Stimulated activated CD4-positive, alpha-beta T cell treated with anti-CD3 and anti-CD28 coated beads, Interleukin-4, amount 100 ng/mL, for 1 hour (primary cell): ENCODE measurements at places on chromosomes 12 and 14.

GRCh38 chr14:58082011-58082410, 70.0 kb downstream of the ARMH4 start:
- no peak for DNase-seq

GRCh38 chr14:22878271-22879246, 4.5 kb upstream of the REM2 start:
- DNase-seq, result no peak

GRCh38 chr14:75493592-75494087, 28.6 kb upstream of the BATF start:
- DNase-seq, result no peak

- DNase-seq, result no peak
These were observed 11.3 kb downstream of the MAPK1IP1L start for GRCh38 chr14:55062517-55063351.

- no peak for DNase-seq
These were observed 34.2 kb downstream of the PTPRB start for GRCh38 chr12:70603044-70603443.

DNA sequence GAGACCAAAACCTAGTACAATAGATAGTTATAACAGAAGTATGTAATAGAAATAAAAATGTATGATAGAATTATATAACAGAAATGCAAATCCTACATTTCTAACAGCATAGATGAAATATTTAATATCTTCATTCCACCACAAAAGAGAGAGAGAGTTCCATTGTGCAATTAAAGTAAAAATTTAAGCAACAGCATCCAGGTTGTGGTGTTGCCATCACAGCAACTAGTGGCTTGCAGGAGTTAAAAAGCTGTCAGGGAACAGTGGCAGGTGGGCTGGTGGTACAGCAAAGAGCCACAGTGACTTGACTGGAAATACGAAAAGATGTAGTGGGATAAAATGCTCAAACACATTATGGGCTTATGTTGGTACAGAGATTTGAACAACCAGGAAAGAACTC, 57.1 kb upstream of the MDM1 start:
- DNase-seq, result no peak

DNA sequence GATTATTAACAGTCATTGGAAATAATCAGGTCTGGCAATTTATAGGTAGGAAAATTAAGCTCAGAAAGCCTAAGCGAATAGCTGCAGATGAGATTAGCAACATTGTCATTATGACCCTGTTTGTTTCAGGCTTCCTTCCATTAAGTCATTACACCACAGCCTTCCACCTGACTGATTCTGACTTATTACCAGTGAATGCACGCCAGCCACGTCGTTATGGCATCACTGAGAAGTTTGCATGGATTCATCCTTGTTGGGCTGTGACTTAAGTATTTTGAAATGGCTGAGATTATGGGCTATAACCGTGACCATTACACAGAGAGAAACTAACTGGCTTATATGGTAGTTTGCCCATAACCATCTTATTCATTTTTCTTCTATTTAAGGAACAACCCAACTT, 18.6 kb downstream of the RASSF8 start:
- no peak for DNase-seq

GRCh38 chr12:89878950-89879349, 170.3 kb upstream of the ATP2B1 start:
- DNase-seq, result no peak

GRCh38 chr14:91317381-91318308, 73.1 kb upstream of the GPR68 start:
- DNase-seq, result peak; percentile 80

- no peak for DNase-seq
These were observed 6.9 kb upstream of the ADSS1 start for GRCh38 chr14:104717137-104717536.

GRCh38 chr12:125263385-125263784, 198.2 kb downstream of the AACS start:
- no peak for DNase-seq

DNA sequence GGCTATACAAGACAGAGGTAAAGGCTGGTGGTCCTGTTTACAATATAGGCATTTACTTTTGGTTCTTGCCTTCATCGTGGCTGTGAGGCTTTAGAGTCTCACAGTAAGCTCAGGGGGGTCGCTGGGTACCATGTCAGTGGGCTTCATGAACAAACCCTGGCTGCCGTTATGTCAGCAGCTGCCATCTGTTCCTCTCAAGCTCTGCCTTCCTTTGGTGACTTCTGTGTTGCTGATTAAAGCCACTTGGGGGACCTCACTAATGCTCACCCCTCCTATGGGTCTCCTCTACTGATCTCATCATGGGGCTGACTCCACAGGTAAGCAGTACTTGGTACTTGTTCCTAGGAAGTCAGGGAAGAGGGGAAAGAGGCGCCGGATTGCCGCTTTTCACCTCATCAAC, 268.7 kb downstream of the TTC6 start:
- DNase-seq, result no peak

- DNase-seq, result no peak
These were observed 462 bp downstream of the SRP54 start for GRCh38 chr14:34983148-34983760.

DNA sequence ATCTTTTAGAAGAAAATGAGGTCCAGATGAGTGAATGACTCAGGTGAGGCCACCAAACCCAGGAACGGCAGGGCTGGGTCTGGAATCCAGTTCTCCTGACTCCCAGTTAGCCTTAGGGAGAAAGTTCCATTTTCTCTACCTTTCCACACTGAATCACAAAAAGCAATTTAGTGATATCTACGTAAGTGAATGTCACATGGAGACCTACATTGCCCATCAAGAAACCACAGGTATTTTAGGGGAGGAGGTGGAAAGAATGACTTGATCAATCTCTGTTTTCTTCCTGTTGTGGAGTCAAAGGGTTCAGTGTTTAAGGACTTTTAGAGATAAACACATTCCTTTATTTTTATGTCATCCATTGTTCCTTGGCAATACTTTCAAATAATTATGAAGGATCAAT, 106.9 kb upstream of the PTPRB start:
- no peak for DNase-seq

GRCh38 chr12:89231686-89232085, 120.6 kb downstream of the DUSP6 start:
- no peak for DNase-seq

- DNase-seq, result no peak
These were observed 26.9 kb downstream of the TMTC1 start for GRCh38 chr12:29756741-29757390.

DNA sequence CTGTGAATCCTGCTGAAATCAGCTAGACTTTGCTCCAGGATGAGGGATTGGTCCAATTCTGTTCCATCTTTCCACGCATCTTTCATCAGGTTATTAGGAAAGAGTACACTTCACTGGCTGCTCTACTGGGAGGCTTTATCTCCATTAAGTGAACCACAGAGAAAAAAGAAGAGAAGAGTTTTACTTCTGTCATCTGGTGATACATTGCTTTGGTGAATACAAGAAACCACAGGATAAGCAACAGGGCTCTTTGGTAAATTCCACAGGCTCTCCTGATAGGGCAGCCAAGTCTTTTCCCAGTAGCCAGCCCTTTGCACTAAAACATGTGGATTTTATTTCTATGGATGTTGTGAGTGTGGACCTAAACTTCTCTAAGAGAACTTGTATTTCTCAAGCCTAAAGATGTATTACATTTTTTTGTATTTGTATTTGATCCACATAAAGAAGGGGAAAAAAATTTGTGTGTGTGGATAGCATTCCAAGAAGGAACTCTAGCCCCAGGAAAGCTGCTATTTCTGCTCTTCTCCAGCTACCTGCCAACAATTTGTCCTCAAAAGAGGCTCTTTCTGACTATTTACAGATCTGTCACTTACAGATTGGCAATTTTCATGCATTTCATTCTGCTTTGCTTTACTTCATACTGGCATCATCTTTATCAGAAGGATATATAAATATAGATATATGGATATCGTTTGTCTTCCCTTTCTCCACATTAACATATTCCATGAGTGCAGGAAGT, 1117.6 kb upstream of the TMEM132C start:
- no peak for DNase-seq

GRCh38 chr14:23548351-23549318, 2.9 kb downstream of the ZFHX2 start:
- DNase-seq, result no peak

- DNase-seq, result no peak
These were observed 7.7 kb downstream of the TBX3 start for GRCh38 chr12:114676142-114676741.

- DNase-seq, result no peak
These were observed 65.4 kb downstream of the ACSM4 start for GRCh38 chr12:7369274-7369729.

DNA sequence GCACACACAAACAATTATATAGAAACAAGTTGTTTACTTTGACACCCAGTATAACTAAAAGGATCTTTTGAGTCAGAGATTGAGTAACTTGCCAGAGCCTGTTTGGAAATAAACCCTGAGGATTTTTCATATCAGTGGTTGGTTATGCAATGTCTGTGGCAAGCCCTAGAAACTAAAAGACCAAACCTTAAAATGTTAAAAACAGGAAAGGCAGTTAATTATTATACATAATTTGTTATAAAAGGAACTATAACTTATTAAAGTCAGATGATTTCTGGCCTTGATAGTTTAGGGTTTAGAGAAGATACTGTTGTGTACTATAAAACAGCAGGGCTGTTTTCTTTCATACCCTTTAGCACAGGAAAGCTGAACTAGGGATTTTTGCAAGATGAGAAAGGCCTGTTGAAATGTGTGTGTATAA, 44.1 kb downstream of the PSEN1 start:
- no peak for DNase-seq

GRCh38 chr12:26017484-26018211, 59.2 kb downstream of the RASSF8 start:
- DNase-seq, result no peak

GRCh38 chr12:62714774-62715721, 219.9 kb downstream of the PPM1H start:
- no peak for DNase-seq

- no peak for DNase-seq
These were observed 114.0 kb downstream of the GALC start for GRCh38 chr14:87878959-87879358.

- no peak for DNase-seq
These were observed 76.6 kb upstream of the GNG2 start for GRCh38 chr14:51783765-51784164.

- peak; percentile 23 for DNase-seq
These were observed 4.5 kb downstream of the HCAR1 start for GRCh38 chr12:122726080-122726558.

- DNase-seq, result no peak
These were observed 115.6 kb upstream of the PKP2 start for GRCh38 chr12:33012226-33012625.

- no peak for DNase-seq
These were observed 111.2 kb downstream of the RFLNA start for GRCh38 chr12:124406043-124406442.

DNA sequence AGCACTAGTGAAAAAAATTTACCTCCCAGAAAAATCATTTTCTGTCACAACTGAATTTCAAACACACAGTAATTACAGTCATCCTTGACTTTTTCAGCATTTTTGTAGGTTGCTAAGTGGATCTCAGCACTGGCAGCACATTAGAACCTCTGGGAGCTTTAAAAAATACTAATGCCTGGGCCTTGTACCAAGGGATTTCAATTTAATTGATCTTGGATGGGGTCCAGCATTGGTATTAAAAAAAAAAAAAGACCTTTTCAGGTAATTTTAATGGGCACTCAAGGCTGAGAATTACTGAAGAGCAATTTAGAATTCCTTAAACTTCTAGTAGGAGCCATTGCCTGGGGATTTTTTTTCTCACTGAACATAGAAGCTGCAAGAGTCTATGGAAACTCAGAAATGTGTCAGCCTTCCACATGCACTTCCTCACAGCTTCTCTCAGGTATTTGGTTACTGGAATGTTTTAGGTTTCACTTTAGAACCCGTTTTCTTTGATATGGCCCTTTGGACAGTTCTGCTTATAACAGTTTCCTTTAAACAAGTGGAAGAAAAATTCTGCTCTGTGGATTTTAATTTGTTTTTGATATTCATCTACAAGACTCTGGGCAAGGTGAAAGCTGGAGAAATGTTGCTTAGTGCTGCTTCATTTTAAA, 88.5 kb upstream of the DACT1 start:
- no peak for DNase-seq

GRCh38 chr14:51650716-51651387, 858 bp upstream of the FRMD6 start:
- no peak for DNase-seq

- no peak for DNase-seq
These were observed 6.2 kb downstream of the PIK3C2G start for GRCh38 chr12:18267427-18268099.

- no peak for DNase-seq
These were observed 441.6 kb upstream of the FBXO33 start for GRCh38 chr14:39873791-39874190.

GRCh38 chr14:51087031-51087441, 7.9 kb downstream of the TRIM9 start:
- DNase-seq, result no peak

DNA sequence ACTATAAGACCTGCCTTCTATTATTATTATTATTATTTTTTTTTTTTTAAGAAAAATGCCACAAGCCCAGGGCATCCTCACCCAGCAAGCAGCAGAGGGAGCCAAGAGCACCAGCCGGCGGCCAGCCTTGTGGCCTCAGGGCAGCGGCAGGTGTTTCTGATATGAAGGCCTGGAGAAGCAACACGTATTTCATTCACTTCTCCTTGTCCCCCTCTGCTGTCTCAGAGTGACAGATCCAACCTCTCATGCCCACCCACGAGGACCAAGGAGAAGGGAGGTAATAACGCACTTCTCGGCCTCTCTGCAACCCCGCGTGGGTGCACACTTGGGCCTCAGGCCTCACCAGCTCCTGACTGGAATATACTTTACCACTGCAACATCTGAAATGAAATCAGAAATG, 25.4 kb downstream of the CDC42BPB start:
- DNase-seq, result no peak

DNA sequence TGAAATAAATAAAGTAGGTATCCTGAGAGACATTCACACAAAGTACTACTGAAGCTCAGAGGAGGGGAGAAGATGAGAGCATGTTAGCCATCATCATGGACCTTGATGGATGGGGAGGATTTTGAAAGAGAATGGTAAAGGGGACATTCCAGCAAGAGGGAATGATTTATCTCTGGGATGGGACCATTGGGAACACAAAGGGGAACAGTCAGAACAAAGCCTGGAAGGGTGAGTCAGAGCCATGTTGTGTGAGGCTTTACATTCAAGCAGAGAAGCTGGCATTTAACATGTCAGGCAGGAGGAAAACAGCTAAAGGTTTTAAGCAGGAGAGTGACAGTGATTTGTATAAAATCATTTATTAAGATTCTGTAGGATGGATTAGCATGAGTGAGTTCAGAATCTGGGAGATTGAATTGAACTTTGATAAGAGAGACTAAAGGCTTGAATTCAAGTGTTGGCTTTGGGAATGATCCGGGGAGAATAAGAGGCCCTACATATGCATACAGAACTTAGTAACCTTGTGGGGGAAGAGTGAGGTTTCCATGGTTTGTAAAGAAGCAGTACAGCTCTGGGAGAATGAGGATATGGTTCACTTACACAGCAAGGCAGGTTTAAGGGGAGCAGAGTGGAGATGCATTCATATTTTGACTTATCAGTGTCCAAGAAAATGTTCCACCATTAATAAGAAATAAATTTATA, 174.4 kb downstream of the SYT10 start:
- DNase-seq, result no peak
